ENCODE measurements at places on chromosomes 16 and 17. TPM values are rescaled to one million over a fixed set of nuclear protein-coding genes. Genes with fewer than 3 reads are reported as not detected.

DNA sequence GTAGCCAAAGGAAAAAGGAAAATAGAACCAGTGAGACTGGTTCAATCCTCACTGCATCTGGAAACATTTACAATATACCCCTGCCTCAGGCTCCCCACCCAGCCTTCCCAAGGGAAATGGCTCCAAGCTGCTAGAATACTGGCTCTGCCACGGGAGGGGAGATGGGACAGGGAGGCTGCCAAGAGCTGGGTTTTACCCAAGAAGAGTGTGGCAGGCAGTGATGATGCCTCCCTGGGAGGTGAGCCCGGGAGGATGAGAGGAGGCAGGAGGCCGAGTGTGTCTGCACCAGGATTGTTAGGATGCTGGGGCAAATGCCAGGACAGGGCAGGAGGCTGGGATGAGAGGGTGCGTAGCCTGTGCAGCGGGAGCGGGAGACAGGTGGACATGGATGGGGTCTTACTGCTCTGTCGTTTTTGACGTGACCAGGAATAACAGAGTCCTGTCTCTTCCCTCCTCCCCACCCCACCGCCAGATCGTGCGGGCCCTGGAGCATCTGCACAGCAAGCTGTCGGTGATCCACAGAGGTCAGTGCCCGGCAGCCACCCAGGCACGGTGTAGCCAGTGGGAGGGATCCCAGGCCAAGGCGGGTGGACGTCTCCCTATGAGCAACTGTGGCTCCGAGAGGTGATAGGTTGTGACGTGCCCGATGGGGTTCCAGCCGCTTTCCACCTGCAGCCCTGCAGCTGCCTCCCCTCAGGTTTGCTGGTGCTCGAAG, 18.4 kb downstream of the MAP2K3 start:
- no peak for DNase-seq

DNA sequence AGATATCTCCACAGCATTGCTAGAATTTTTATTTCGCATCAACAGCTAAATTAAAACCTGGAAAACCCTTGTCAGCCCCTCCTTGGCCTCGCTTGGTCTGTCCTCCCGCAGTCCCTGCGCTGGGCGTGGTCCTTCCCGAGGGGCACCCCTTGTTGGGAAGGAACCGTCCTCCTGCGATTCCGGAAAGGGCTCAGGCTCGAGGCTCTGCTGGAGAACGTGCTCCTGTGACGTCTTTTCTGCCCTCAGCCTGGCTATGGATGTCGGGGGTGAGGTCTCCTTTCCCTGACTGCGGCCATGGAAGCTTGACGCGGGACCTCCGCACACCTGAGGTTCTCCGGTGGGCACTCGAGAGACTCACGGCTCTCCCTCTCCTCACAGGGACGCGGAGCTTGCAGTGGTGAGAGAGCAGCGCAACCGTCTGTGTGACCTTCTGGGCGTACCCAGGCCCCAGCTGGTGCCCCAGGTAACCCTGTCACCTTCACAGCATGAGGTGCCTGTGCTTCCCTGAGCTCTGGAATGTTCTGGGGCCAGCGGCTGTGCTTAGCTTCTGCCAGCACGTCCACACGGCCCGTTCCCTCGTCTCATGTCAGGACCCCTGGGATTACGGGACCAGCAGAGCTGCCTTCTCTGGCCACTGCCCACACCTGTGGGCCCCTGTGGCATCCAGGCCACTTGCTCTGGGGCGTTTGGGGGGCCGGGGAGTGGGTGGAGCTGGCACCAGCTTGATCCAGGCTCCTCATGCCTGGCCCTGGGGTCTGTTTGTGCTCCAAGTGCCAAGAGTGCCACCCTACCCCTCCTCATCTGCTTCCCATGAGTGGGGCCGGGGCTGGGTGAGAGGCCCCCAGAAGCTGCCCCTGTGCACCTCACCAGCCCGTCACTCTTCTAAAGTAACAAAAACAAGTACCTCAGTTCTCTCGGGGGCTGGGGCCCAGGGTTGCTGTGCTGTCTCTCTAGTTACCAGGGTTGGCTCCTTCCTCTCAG, 101.5 kb upstream of the ZNF750 start:
- DNase-seq = no peak

- peak; percentile 85 for DNase-seq
Observed at GRCh38 chr17:81553018-81553615, 964 bp upstream of the FAAP100 start.

- DNase-seq = no peak
Observed at GRCh38 chr17:72046178-72046577, 74.6 kb upstream of the SOX9 start.

- DNase-seq = no peak
Observed at GRCh38 chr16:48292452-48292851, 45.1 kb upstream of the ABCC11 start.

GRCh38 chr17:75009139-75009724, 3.2 kb upstream of the MRPL58 start:
- no peak for DNase-seq

DNA sequence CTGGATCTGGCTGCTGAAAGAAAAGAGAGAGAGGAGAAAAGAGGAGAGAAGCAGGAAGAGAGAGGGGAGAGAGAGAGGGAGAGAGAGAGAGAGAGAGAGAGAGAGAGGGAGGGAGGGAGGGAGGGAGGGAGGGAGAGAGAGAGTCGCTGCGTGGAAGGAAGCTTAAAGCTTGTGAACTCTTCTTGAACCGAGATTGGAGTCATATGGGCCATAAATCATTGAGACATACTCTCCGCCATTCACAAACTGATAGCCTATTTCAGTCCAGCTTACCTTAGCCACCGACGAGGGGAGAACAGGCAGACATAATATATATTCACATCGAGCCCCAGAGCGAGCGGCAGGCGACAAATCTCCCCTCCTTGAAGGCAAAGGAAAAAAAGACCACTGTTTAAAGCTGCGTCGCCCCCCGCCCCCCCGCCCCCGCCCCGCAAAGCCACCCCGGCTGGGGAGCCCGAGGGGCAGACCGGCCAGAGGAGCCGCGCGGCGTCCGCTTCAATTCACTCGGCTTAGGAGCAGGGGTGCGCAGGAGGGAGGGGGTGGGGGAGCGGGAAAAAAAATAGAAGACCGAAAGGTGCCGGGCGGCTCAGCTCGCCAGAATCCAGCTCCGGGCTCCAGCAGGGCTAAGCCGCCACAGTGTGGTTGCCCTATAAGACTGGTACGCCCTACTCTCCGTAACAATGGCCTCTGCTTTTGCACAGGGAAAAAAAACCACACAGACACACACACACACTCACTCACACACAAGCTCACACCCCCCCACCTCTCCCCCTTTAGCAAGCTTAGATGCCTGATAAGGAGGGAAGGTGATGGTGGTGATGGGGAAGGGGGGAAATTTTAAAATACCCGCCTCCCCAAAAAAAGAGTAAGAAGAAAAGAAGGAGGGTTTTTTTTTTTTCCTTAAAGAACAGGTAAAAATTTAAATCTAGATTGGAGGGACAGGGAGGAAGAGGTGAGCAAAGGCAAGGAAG, 10.6 kb upstream of the HOXB2 start:
- DNase-seq = peak; percentile 85

DNA sequence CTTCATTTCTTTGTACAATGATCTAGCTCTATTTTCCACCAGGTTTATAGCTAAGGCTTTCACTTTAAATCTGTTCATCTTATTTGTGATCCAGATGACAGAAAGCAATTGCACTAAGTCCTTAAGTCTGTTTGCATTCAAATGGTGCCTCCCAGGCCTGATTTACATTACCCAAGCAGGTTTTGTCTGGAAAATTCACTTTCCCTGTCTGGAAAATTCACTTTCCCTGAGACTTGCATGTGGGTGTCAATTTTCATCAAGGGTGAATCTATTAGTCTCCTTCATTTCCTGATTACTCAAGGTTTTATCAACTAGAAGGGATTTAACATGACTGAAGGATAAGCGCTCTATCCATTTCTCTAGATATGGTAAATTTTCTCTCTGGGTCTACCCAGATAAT, 1480.2 kb upstream of the GOT2 start:
- DNase-seq = no peak

GRCh38 chr17:78954684-78955083, 25.0 kb downstream of the LGALS3BP start:
- no peak for DNase-seq

- DNase-seq = peak; percentile 74
Observed at GRCh38 chr16:86396901-86397311, 113.4 kb upstream of the FOXF1 start.

DNA sequence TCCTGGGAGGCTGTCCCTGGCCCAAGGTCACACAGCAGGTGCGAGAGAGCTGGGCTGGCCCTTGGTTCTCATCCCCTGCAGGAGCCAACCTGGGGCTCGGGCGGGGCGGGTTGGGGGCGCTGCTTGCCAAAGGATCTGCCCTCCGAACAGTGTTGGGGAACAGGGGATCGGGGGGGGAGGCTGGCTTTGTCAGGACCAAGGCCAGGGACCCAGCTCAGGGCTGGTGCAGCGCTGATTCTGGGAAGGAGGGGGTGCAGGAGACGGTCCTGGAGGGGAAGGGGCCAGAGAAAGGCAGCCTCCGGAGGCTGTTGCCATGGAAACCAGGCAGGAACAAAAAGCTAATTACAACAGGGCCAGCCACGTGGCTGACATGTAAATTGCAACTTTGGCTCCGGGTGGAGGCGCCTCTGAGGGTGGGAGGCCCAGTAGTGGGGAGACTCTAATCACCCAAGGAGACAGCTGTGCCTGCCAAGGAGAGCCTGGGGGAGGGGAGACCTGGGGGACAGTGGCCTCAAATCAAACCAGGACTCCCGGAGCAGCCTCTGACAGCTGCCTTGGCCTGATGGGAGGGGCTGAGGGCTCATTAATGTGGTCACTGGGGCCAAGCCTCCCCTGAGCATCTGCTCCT, 1.3 kb downstream of the TUBB3 start:
- peak; percentile 77 for DNase-seq

DNA sequence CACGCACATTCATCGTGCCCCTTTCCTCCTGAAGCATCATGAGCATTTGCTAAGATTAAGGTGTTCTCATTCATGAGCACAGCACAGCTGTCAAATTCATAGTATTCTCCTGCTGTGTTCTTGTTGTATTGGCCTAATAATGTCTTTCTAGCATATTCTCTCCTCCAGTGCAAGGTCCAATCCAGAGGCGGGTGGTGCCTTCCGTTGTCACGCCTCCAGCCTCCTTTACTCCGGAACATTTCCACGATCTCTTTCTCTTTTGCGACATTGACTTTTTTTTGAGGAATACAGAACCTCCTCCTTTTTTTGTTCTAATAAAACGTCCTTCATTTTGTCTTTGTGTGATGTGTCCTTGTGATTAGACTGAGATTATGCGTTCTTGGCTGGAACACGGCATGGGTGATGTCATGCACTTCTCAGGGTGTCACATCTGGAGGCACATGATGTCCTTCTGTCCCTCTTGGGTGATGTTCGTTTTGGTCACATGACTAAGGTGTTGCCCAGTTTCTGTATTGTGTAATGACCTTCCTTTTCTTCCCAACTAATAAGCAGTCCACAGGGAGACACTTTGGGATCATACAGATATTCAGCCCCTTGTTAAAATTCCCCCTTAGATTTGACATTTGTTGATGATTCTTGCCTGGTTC, 66.3 kb downstream of the CLEC16A start:
- DNase-seq = no peak

DNA sequence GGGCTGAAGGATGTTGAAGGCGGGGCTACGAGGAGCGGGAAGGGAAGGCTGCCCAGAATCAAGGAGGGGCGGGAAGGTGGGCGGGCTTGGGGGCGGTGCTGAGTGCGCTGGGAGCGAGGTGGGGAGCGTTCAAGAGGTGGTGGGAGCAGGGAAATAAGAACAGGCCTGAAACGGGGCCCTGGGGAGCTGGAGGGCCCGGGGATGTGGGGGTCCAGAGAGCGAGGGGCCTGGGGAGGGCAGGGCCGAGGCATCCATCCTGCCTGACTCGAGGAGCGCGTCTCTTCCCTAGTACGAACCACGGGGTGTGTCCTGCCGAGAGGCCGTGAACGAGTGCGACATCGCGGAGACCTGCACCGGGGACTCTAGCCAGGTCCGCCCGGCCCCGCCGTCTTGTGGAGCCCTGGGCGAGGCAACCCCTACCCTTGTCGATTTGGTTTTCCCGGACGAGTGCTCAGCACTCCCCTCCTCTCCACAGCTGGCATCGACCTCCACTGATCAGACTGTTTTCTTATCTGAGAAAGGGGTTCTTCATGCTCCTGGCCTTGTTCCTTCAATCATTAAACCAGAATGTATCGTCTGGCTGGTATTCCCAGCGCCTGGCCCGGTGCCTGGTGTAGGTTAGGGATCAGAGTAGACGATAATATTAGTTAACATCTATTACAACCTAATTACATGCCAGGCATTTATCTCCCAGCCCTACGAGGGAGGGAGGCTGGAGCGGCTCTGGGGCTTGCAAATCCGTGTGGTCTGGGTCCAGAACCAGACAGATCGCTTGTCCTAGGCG, 17.2 kb downstream of the ADAM11 start:
- DNase-seq = peak; percentile 99

DNA sequence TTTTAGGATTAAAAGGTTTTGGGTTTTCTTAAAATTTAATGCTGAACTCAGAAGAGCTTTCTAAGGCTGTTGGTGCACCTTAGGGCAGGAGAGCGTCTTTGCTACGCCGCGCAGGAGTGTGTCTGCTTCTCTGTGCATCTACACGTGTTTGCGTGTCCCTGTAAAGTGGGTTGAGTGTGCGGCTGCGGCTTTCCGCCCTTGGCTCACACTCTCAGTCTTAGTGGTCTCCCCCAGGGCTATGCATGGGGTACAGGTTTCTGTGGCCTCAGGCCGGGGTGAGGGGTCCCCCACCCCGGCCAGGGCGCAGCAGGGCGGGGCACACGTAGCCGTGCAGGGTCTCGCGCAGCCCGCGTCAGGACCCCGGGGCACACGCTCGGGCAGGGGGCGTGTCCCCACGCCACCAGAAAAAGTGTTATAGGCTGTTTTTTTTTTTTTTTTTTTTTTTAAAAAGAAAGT, 727 bp upstream of the TENT4B start:
- peak; percentile 49 for DNase-seq

GRCh38 chr16:82027629-82028064, 7.4 kb upstream of the HSD17B2 start:
- peak; percentile 29 for DNase-seq

ODAD4 gene
- total RNA-seq = 0.53 TPM

GAS2L2 gene
- not detected for total RNA-seq

C1QTNF1 gene
- total RNA-seq = 12.8 TPM
